ENCODE measurements at places on chromosomes 12 and 14. TPM values are rescaled to one million over a fixed set of nuclear protein-coding genes. Genes with fewer than 3 reads are reported as not detected.
A peak's percentile ranks its signal among the peaks of the same experiment; 100 is the strongest.

MANSC1 gene
- total RNA-seq, result 1.3 TPM

GRCh38 chr12:109214131-109214530 is 95.0 kb downstream of the FOXN4 start:
- no peak for DNase-seq

FOXG1 gene
- total RNA-seq, result not detected

TMEM63C gene
- not detected for total RNA-seq

DNA sequence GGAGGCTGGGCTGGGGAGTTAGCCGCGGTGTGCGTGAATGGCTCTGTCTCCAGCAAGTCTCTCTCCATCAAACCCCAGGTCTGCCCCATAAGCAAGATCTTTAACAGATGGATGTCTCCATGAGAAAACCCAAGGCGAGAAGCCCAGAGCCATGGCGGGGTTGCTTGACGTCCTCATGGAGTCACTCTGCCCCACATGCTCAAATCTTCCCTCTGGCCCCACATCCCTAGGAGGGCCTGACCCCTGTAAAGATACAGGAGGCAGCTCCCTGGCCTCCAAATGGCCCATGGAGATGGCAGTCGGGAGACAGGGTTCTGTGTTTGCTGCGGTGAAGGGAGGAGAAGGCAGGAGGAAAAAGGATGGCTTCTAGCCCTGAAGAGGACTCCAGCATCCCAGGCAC is 49.3 kb downstream of the C14orf132 start:
- no peak for DNase-seq

ARHGAP9 gene
- total RNA-seq, result under 0.01 TPM

SLC8A3 gene
- under 0.01 TPM for total RNA-seq

- DNase-seq, result no peak
Observed at GRCh38 chr12:104130760-104131159, 7.2 kb downstream of the NFYB start.

GRCh38 chr12:113145720-113146551 is 3.6 kb upstream of the CFAP73 start:
- DNase-seq, result no peak

DNA sequence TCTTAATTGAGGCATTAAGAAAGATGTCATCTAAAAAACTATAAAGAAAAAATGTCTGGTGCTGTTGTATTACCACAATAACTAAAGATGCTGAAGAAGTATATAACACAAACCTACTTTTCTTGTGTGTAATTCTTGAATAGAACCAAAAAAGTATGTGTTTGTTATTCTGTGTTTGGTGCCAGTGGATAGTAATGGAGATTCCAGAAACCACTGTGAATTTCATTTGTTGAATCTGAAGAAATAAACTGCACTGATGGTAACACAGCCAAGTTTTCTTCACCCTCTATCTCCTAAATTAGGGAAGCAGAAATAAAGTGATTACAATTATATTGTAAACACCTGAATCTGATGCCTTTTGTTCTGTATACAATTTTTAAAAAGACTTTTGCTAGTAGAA is 13.1 kb upstream of the KERA start:
- no peak for DNase-seq

- DNase-seq, result no peak
Observed at GRCh38 chr12:85616201-85616600, 220.0 kb downstream of the RASSF9 start.

DNA sequence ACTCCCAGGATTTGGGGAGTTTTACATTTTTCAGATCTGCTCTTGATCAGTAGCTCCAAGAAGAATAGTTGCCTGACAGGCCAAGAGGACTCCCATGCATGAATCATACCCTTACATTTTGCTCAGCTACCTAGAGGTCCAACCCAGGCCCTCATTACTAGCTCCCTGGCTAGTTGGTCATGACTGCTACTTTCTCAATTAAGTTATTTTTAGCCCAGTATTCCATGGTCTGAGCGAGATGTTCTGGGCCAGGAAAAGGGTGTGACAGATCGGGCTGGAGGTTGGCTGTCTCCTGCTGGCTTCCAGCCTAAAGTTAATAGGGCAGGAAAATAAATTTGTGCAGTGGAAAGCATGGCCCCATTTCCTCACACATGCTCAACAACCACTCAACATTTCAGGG is 379.2 kb downstream of the GRIN2B start:
- DNase-seq, result no peak

- peak; percentile 99 for DNase-seq
Observed at GRCh38 chr12:116382686-116383530, 105.4 kb upstream of the MED13L start.

DNA sequence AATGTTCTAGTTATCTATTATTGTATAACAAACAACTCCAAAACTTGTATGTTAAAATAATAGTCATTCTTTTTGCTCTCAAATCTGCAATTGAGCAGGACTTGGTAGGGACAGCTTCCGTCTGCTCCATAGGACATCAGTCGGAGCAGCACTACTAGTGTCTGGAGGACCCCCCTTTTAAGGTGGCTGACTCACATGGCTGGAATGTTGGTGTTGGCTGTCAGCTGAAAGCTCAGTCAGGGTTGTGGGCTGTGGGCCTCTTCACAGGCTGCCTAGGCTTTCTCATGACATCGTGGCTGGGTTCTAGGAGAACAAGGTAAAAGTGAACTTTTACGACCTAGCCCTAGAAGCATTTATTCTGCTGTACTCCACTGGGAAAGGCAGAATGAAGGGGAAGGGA is 160.6 kb downstream of the ANO4 start:
- DNase-seq, result peak; percentile 94

DNA sequence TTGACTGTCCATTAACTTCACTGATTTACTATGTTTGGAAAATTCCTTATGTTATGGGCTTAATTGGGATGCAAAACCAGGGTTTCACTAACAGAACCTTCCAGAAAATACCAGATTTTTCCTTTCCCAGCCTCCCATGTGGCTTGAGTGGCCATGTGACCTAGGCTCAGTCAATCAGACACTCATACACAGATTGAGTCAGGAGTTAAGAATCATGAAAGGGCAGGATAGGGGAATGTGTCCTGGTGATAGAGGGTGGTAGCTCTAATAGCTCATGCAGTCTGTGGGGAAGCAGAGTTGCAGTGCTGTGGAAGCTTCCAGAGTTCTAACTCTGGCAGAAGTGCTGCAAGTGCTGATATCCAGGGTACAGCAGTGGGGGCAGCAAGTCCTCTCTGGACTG is 134.1 kb upstream of the IFNG-AS1 start:
- peak; percentile 47 for DNase-seq

DNA sequence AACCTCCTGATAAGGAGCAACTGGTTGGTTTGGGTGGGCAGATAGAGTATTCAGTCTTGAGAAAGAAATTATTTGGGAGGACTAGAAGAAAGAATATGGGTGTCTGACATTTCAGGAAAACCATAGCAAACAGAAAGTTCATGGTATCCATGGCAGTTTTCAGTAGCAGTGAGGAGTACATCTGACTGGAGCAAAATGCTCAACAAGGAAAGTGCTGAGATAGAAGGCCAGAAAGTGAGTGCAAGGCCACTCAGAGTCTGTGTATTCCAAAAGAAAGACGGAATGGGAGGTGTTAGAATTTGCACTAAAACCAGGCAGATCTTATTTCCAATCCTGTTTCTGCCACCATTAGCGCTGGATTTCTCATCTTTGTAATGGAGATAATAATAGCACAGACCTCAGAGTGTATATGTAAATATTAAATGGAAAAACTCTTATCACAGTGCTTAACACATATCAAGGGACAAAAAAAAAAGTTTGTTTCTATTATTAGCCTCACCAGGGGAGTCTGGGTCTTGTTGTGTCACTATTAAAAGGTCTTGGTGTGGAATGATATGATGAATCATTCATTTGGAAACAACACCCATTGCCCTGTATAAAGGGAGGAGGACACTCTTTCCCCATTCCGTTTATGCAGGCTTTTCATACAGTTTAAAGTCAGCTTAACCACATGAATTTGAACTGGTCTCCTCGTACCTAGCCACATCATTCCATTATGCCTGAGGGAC is 349.8 kb downstream of the IPO8 start:
- DNase-seq, result no peak

- DNase-seq, result no peak
Observed at GRCh38 chr12:89664441-89664840, 44.2 kb downstream of the ATP2B1 start.

- DNase-seq, result peak; percentile 12
Observed at GRCh38 chr12:75289753-75290152, 40.4 kb downstream of the CAPS2 start.
